ENCODE measurements at places on chromosomes 12 and 14.

GRCh38 chr14:81805785-81806184, 272.1 kb upstream of the SEL1L start:
- no peak for DNase-seq

- no peak for DNase-seq
Observed at GRCh38 chr14:21070610-21071224, 613 bp downstream of the ARHGEF40 start.

DNA sequence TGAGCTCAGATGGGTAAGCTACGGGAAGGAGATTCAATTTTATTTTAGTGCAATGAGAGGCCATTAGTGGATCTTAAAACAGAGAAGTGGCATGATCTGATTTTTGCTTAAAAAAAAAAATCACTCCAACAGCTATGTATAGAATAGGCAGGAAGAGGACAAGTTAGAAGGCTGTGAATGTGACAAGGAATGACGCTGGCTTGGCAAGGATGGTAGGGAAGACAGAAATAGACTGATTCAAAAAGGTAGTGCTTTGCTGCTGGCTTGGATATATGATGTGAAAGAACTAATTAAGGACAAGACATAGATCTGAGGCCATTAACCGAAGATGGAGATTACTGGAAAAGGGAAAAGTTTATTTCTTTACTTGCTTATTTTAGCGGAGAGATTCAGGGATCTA, 105.2 kb upstream of the GPHB5 start:
- no peak for DNase-seq

DNA sequence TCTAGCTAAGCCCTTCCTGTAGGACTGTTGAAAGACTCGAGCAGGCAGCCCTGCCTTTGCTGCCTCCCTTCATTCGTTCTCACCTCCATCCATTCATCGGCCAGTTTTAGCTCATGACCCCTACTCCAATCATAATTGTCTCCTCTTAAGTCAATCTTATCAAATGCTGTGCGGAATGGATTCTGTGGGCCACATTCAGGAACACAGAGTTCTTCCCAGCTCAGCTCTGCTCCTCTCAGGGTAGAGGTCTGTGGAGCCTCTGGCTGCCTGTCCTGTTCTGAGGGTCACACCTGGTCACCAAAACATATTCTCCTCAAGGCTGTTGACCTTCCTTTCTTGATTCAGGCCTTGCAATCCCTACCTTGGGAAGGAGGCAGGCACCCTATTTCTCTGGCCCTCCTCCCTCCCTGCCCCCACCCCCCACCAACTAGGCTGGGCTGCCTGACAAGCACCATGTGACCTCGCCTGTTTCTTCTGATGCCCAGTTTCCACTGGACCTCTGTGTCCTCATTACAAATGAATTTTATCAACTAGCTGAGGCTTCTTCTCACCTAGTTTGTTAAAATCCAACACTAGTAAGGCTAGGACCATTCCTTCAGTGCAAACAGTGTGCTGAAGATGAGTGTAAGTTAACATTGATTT, 3.5 kb downstream of the SMCO2 start:
- no peak for DNase-seq

- peak; percentile 38 for DNase-seq
Observed at GRCh38 chr12:51886021-51886710, 1.7 kb upstream of the ANKRD33 start.

GRCh38 chr14:24398653-24399446, at the start of gene NYNRIN:
NYNRIN (plus strand) TSS chr14:24399003; CDS start chr14:24399247, 244 bp downstream.
- peak; percentile 47 for DNase-seq

GRCh38 chr14:84961637-84962036, 568.3 kb upstream of the FLRT2 start:
- no peak for DNase-seq

DNA sequence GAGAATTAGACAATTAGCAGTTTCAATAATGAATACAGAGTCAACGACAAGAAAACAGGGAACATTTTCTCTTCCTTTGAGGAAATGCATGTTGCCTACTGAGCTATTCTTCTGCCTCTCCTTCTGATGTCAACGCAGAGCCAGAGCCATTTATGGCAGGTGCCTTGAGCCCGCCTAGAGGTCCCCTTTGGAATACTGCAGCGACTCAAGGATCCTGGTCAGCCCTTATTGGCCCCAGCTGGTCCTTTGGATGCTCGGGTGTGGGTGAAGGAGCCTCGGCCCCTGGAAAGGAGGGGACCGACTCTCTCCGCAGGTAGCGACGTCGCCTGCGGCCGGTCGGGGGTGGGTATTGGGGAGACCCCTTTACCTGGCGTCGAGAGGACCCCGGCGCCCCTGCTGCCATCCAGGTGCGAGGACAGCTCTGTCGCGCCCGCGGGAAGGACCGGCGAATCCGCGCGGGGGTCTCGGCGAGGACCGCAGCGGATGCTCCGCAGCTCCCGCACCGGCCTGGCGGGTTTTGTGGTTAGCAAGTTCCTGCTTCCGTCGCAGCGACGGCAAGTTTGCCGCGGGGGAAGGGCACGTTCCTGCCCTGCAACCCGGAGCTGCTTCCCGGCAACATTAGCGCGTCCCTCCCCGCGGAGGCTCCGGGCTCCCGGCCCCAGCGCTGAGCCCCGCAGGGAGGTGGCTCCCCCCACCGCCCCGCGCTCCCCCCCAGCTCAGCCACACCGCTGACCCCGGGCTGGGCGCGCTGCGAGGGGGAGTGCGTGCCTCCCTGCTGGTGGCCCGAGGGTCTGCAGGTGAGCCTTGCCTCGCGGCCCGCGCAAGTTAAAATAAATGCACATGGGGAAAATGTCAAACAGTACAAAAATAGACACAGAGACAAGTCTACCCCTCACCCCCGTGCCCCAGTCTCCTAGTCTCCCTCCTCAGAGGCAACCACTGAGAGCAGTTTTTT, at the start of gene MANSC1:
TSS of gene MANSC1 (minus strand) at position 532 of the 955 bp plus-strand sequence. CDS start 6,928 bp downstream, outside the sequence.
- DNase-seq, result peak; percentile 57

DNA sequence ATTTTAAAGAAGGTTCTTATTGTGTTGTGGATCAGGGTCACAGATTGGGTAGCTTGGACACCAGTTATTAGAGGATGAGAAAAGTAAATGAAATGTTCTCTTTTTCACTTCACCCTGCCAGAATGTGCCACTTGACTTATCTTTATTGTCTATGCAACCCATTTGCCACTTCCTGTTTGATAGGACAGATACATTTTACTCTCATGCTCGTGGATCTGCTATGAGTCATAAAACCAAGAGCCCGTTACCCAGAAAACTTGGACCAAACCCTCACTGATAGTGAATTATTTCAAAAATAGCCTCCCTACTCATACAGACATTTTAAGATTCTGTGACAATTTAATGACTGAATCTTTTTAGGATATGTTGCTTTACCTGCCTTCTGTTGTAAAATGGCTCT, 1.8 kb downstream of the ISCA2 start:
- no peak for DNase-seq

GRCh38 chr14:30194741-30195148, 267.1 kb upstream of the PRKD1 start:
- DNase-seq, result no peak

- DNase-seq, result no peak
Observed at GRCh38 chr14:68633131-68633991, 159.5 kb downstream of the ZFP36L1 start.

GRCh38 chr14:104126753-104127152, 11.6 kb upstream of the KIF26A start:
- DNase-seq, result no peak

GRCh38 chr12:107402041-107403022, 283.3 kb upstream of the PWP1 start:
- peak; percentile 70 for DNase-seq

- no peak for DNase-seq
Observed at GRCh38 chr14:51564986-51565604, 86.6 kb upstream of the FRMD6 start.
